Stimulated activated CD4-positive, alpha-beta T cell treated with anti-CD3 and anti-CD28 coated beads, Interleukin-1b, Interleukin-23, amount 100 ng/mL, for 4 hours (primary cell): ENCODE measurements at places on chromosomes 5 and 9.

DNA sequence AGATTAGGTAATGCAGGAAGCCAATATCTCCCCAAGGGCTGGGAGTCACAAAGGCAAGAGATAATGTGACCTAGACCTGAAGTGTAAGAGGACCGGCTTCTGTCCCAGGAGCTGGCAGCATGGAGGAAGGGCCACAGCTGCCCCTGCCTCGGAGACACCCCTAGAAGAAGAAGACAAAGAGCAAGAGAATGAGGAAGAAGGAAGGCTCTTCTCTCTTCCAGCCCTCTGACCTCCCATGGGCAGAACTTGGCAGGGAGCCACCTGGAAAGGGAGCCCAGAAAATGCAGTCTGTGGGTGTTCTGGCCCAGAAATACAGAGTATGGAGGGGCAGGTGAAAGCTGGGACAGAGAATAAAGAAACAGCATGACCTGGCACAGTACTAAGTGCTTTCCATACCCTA, 151.0 kb downstream of the C5orf15 start:
- DNase-seq, result no peak

GRCh38 chr9:32882705-32883104, 99.4 kb downstream of the TMEM215 start:
- DNase-seq, result no peak

GRCh38 chr9:18756712-18757125, 276.3 kb downstream of the SAXO1 start:
- no peak for DNase-seq

DNA sequence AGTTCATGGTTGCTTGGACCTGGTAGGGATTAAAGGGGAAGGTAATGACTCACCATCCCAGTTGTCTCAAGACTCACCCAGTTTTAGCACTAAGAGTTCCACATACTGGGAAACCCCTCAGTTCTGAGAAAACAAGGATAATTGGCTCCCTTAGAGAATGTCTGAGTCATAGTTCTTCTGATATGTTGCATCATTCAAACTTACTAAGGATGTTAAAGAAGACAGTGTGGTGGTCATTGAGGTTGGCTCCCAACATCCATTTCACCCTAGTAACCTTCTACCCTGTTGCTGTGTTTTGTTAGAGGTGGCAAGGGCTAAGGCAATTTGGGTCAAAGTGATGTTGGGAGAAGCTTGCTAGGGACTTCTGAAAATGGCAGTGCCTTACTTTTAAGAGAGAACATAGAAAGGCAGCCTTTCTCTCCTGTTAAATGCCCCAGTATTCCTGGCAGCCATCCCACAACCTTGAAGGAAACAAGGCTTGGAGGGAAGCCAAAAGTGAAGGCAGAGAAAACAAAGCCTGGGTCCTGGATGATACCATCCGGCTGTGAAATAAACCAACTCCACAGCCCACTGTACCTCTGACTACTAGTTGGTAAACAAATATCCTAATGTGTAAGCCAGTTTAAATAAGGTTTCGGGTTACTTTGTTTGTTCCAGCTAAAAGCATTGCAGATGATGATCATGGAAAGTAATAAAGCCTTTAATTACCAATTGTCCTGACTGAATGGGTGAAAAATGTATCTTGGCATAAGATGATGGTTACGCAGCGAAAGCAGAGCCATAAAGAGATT, 80.4 kb upstream of the ADAMTSL1 start:
- no peak for DNase-seq

DNA sequence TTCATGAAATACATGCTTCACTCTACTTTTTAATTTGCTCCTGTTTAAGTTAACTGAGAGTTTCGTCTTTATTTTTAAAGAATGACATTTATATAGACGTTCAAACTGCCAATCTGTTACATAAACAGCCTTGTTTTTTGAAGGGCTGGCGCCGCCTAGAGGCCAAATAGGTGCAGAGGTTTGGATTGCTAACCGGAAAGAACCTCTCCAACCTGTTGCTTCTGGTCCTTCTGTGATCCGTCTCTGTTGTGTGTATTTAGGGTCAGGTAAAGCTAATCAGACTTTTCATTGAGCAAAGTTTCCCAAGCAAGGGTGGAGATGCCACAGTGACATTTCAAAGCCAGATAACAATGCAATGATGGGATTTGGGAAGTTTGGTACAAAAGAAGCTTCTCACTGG, 39.5 kb upstream of the GLIS3 start:
- peak; percentile 76 for DNase-seq

- DNase-seq, result no peak
Observed at GRCh38 chr5:125743939-125744338, 679.3 kb upstream of the GRAMD2B start.

- no peak for DNase-seq
Observed at GRCh38 chr5:114402206-114402605, 40.3 kb downstream of the KCNN2 start.

DNA sequence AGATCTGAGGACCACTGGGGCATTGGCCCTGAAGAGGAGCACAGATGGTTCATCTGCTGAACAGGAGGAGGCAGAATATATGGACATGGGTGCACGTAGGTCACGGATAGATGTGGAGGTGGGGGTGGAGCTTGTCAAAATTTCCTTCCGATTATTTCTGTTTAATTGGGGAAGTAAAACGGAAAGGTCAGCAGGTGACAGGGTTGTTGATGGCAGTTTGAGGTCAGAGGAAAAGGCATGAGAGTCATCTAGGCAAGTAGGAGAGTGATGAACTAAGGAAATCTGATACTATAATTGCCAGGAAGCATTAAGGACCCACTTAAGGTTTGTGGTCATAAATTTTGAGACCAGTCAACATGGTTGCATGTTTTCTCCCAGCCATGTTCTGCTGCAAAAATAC, 8.4 kb upstream of the FAM81B start:
- DNase-seq, result no peak

GRCh38 chr9:4489562-4489918, 728 bp upstream of the SLC1A1 start:
- DNase-seq, result no peak

DNA sequence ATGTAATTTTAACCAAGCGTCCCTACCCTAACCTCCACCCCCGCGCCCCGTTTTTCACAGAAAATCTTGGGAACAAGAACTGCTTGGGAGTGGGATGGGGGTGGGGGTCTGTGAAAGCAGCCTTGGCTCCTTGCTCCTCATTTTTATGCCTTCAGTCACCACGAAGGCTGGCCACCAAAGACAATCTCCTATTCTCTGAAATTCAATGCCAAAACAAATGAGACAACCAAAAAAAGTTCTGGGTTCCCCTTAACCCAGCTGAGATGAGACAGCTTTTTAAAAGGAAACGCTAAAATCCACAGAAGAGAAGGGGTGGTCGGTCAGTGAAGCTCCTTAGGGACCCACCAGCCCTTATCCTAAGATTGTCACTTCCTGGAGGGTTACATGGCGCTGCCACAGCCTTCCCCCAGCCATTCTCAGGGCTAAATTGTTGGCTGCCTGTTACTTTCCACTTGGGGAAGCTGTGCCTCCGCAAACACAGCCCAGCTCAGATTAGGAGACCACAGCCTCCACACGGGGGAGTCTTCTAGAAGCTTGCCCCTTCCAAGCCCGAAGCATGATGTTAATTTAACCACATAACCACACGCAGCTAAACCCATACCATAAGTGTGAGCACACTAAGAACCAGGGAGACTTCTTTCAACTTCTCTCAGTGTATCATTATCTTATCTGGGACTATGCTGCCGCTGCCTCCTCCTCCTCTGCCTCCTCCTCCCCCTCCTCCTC, 136.3 kb downstream of the FOXD1 start:
- DNase-seq, result no peak

DNA sequence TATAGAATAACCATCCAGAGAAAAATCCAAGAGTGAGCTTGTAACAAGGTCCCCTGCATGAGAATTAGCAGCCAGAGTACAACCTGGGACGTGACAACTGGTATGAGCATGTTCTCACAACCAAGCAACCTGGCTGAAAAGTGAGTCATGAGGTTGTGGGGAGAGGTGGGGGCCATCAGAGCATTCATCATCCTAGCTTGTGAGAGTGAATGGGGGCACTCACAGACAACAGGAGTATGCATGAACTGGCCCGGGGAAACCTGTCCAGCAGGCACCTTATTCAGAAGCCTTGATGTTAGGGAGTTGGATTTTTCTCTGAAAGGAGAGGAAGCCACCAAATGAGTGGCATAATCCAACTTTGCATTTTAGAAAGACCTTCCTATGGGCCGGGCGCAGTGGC, 113.0 kb downstream of the FRMD3 start:
- no peak for DNase-seq

- no peak for DNase-seq
Observed at GRCh38 chr9:112621018-112621655, 96.8 kb downstream of the INIP start.

DNA sequence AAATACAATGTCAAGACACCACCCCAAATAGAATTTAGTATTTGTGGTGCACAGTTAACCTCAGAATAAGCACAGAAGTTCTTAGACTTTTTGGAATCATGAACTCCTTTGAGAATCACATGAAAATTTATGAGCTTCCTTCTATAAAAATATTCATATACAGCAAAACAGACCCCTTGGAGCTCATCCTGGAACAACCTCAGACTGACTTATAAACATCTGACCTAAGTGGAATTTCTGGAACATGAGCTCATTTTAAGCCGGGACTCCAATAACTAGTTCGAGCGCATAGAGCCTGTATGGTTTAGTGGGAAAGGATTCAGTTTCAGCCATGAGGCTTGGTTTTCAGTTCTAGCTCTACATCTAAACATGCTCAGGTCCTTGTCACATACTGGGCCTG, 192.3 kb downstream of the DEPDC1B start:
- no peak for DNase-seq

DNA sequence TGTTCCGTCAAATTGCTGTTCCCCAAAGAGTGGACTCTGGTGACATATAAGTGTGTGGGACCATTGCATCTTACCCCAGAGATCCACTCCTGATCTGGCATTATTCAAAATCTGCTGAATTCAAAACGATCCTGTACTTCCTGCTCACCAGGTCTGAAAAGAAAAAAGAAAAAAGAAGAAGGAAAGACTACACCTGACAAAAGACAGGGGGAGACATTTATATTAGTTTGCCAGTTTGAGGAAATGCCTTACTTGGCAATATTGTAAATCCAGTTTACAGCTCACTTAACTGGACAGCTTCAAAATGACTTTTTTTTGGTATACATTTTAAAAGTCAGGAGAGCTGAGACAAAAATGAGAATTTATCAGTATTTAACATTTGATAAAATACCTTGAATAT, 15.0 kb upstream of the GRHPR start:
- DNase-seq, result no peak

DNA sequence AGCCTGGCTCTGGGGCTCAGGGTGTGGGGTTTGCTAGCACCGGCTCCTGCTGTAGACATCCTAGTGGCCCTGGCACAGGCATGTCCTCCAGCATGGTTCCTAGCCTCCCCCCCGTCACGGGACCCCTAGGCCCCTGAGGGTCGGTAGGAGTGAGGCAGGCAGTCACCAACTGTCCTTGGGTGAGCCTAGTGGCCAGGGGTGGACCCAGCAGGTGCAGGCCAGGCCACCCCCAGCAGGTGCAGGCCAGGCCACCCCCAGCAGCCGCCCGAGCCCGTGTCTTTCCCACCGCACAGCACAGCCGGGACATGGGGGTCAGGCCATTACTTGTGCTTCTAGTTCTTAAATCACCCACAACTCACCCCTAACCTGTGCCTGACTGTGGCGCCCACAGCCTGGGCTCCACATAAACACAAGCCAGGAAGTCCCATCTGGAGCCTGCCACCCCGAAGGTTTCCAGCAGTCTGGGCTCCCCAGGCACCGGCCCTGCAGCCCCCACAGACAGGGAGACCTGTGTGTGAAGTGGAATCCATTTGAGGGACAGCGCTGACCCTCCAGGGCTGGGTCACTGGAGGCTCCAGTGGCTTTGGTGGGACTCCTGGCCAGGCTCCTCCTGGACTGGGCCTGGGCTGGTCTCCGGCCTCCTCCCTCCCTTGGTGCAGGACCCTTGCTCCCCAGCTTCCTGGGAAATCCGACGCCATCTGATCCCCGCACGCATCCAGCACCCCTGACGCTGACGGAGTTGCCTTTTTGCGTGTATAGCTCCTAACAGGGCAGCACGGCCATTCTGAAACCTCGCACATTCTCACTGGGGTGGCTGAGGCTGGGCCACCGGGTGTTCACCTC, 114.1 kb upstream of the LPCAT1 start:
- no peak for DNase-seq

DNA sequence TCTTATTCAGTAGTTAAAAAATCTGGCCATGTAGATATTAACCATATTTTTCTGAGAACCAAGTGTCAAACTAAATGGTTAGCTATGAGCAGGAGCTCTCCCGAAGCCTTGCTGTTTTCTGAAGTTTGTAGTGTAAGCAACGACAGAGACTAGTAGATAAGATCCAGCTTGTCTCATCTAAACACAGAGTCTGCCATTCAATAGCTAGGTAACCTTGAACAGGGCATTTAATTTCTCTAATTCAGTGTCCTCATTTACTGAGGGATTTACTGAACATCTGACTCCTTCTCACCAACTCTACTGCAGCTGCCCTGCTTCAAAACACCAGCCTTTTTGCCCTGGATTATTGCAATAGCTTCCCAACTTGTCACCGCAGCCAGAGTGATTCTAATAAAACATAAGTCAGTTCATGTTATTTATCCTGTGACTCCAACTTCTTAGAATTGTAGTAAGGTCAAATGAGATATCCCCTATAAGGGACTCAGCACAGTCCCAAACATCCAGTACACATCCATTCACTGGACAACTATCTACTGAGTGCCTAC, 337.0 kb downstream of the PLK2 start:
- DNase-seq, result no peak

DNA sequence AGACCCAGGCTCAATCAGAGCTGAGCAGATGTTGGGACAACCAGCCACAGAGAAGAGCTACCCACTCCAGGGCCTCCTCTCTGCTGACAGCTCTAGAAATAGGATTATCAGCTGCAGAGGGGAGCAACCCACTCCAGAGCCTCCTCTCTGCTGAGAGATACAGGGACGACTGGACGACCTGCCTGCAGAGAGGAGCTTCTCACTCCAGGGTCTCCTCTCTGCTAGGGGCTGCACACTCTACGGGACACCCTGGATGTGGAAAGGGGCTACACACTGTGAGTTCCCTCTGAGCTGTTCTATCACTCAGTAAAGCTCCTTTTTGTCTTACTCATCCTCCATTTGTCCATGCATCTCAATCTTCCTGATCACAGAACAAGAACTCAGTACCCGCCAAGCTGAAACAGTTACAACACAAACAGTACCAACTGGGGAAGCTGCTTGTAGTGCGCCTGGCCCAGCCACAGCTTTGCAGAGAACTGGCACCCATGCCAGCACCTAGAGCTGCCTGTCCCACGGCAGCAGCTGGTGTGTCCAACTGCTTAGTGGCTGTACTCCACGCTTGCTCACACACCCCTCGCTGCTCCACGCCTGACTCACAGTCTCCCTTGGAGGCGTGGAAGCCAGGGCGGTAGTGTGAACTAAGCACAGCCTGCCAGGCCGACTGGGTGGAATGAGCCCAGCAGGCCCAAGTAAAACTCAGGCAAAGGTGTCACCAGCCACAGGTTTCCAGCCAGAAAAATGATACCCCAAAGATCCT, 56.8 kb downstream of the PRELID2 start:
- no peak for DNase-seq

GRCh38 chr5:10456583-10457420, 15.1 kb downstream of the ROPN1L start:
- no peak for DNase-seq

- no peak for DNase-seq
Observed at GRCh38 chr5:135215617-135216470, 181.8 kb upstream of the PITX1 start.

GRCh38 chr5:139955053-139955605, 88.0 kb downstream of the NRG2 start:
- no peak for DNase-seq

- no peak for DNase-seq
Observed at GRCh38 chr5:54457094-54457862, 1.8 kb downstream of the HSPB3 start.
